ENCODE measurements at places on chromosomes 16 and 17.
A peak's percentile ranks its signal among the peaks of the same experiment; 100 is the strongest.

DNA sequence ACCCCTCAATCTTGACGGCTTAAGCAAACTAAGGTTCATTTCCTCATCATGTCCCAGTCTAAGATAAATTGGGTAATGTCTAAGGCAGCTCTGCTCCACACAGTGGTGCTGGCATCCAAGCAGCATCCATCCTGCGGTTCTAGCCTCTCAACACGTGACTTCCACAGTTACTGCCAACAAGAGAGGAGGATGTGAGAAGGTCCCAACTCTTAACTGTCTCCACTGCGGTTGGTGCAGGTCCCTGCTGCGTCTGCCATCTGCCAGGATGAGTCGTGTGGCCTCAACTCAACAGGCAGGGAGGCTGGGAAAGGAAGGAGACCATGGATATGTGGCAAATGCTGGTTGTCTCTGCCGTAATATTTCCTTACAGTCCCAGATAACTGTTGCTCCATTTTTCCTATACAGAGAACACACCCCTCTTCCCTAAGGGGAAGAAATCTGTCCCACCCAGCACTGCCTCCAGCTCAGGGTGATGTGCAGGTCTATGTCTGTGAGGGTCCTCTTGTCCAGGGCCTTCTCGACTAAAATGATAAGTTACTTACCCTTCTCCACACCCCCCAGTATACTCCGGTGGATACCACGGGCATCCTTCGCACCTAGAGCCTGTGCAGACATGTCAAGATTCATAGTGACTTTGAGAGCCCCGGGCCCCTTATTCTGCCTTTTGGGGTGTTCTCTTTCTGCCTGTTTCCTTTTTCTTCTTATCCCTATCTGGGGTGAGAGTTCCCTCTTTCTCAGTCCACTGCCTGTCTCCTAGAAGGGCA is 64.7 kb downstream of the KCNJ18 start:
- DNase-seq = no peak

DNA sequence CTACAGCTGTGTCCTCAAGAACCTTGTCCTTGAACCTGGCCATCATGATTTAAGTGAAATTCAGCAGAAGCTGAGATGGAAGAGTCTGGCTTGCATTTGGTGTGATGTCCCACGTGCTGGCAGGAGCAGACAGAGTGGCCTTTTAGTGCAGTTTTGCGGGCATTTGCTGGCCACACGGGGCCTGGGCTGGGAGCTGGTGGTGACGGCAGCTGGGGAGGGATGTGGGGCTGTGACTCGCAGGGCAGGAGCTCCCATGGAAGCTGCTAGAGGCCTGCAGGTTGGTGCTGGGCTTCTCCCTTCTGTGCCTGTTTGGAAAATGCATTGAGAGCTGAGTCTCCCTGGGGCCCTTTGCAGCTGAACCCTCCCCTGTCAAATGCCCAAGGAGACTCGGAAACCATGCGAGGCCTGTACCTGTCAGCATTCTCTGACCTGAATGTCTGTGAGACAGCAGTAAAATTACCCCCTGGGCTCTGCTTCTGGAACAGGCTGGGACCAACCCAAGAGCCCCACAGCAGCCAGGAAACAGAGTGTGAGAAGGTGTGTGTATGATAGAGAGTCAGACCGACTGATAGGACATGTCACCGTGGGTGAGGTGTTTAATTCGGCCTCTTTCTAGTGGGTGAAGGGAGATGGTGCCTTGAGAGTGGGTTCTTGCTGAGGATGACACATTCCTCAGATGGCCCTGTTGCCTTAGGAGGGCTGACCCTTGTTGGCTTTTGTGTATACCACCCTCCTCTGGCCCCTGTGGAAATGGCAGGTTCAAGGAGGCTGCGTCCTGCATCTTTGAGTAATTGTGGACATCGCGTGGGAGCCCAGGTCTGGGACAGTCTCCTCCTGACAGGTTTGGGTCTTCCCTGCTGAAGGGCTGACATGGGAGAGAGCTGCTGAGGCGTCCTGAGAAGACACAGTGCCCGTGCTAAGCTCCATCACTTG is 145.5 kb downstream of the MSI2 start:
- no peak for DNase-seq

DNA sequence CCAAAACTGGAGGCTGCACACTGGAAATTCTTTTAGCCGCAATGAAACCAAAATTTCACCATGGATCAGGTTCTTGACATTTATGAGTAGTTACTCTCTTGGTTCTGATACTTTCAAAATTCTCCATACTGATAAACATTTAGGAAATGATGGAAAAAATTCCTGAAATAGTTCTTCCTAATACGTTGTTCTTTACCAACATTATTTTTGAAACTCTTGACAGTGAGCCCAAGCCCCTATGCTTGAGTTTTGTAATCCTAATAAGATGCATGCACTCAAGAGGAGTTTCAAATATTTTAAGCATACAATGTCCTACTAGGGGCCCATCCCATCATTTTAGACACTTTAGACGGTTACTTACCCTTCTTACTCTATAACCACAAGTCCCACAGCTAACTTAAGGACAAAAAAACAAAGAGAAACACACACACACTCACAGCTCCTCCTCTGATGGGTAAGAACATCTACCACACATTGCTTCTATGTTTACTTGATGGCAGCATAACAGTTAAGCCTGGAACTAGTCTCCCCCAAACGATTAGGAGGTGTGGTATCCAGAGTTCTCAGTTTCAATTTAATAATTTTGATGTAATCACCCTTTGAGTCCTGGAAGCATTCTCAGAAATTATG is 3.7 kb downstream of the VEZF1 start:
- no peak for DNase-seq

DNA sequence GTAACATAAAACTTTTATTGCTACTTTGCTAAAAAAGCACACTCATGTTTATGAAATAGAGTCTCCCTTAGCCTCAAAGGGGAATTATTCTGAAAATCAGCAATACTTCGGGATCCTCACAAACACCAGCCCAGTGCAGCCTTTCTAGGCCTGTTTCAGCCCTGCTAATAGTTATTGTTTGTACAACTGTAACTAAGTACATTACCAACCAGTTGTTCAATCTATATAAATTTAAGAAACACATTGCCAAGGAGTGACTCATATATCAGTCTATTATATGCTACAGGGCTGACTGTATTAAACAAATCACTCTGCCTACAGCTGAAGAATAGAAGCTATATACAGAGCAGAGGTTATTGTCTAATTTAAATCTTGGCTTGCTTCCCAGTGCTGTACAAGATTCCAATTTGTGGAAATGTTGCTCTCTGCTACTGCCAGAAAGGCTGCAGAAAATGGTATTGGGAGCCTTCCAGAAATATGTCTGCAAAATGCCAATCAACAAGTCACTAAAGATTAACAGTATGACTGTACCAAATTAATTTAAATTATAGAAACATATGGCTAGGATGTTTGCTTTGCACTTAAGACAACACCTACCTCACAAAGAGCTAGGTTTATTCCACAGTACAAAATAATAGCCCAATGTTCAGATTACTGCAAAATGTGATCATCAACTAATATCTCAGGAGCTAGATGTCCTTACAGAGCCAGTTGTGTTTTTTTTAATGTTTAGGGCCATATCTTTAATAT is 49.7 kb downstream of the TOX3 start:
- DNase-seq = peak; percentile 9

DNA sequence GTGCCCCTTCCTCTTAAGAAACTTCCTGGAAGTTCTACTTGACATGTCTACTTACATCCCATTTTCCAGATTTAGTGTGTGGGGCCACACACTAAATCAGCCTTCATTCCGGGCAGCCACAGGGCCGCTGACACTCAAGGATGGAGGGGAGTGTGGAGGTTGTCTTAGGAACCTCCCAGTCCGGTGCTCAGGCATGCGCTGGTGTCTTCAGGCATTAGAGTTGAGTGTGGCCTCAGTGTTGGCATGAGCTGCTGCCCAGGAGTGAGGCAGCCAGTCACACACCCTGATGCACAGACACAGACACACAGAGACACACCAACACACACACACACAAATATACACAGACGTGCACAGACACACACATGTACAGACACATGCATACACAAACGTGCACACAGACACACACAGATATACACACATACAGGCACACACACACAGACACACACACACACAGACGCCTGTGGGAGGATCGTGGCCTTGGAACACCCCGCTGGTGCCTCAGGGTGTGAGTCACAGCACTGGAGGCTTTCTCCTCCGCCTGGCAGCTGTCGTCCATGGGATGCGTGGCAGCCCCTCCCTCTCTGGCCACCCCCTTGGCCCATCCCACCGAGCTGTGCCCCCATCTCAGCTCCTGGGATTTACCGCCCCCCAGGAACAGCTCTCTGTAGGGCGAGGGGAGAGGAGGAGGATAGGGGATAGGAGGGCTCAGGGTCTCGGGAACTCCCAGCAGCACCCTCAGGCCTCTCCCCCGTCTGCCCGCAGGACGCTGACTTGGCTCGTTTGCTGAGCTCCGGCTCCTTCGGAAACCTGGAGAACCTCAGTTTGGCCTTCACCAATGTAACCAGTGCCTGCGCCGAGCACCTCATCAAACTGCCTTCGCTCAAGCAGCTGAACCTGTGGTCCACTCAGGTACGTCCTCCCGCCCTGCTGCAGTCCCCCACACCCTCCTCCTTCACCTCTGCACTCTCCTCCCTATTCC is 75.6 kb upstream of the PLCG2 start:
- peak; percentile 79 for DNase-seq

GRCh38 chr16:65745-66144 is 6.7 kb downstream of the RHBDF1 start:
- DNase-seq = peak; percentile 70

GRCh38 chr16:85407-85782 is 7.4 kb downstream of the MPG start:
- no peak for DNase-seq

GRCh38 chr17:74305865-74306654 is 20.0 kb upstream of the KIF19 start:
- no peak for DNase-seq

- no peak for DNase-seq
These were observed 18.3 kb upstream of the TMEM92 start for GRCh38 chr17:50255766-50256635.

DNA sequence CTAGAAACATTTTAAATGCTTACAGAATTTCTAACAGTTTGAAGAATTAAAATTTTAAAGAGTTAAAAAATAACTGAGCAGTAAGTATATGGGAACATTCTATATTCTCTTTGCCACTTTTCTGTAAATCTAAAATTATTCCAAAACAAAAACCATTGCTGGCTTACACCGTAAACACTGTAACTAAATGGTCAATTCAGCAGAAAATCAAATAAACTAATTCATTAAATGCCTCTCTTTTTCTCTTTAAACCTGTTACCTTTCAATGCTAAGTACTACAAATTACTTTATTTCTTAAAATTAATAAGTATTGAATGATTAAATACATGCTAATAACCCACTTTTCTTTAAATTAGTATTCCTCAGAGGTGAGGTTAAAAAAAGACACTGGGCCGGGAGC is 14.0 kb downstream of the TERB1 start:
- DNase-seq = no peak

GRCh38 chr17:30165147-30165546 is 48.5 kb downstream of the NSRP1 start:
- no peak for DNase-seq

DNA sequence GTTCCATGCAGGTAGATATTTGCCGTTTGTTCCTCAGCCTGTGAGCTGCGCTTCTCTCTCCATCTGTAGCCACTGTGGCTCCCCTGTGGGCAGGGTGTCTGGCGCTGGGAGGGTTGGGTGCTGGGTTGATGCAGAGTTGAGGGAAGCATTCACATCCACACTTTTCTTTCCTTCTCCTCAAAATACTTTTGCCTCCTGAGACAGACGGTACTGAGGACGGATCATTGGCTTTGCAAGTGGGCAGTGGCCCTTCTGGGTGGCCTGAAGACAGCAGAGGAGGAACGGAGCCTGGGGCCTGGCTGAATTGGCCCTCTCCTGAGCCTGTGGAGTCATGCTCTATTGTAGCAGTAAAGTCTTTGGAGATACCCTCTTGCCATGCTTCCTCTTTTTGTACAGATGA is 43.0 kb downstream of the NKD1 start:
- DNase-seq = no peak

GRCh38 chr16:85091522-85091910 is 20.8 kb downstream of the CIBAR2 start:
- no peak for DNase-seq

DNA sequence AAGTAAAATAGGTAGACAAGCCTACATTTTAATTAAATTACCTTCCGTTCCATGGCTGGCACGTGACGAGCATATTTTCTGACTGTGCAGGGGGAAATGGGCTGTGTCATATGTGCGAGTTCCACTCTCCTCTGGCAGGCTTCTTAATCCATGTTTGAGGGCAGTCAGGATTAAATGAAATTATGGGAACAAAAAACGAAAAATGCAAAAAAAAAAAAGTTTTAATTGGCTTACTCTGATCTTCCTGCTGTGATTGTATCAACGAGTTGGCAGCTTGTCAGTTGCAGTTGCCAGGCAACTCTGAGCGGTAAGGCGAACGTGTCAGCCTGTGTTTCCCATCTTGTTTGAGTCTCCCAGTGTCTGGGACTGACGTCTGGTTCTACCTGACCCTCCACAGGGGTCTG is 302.9 kb upstream of the XYLT1 start:
- DNase-seq = no peak

DNA sequence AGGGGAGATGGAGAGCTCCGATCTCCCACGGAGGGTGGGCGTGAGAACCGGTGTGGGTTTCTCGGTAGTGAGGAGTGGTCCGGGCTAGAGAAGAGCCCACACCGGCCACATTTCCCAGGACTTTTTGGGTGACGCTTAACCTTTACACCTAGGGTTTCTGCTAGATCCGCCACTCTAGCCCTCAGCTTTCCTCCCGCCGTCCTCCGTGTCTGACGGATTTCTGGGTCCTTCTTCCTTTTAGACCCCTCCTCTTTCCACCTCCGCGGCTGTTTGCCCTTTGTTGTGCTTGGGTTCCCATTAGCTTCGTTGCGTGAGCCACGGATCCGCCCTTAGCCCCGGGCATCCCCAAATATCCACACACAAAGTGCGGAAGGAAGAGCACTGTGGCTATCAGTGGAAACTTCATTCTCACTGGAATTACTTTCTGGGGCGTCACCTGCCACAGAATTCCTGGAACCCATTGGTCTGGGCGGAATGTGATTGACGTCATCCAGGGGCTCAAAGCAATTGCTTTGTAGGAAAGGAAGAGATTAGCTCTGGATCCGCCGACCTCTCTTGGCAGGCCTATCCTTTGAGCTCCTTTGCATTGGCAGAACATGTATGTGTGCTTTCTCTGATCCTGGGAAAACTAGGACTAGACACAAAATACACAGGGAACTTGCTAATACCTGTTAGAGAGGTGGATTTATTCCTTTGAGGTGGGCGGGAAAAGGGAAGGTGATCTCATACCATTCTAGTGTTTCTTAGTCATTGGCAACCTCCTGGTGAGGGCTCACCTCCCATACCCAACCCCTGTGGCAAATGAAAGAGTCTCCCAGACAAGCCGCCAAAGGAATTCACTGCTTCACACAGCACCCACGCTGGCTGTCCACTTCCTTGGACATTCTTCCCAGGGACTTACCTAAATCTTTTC is 654 bp downstream of the TNFAIP1 start:
- DNase-seq = peak; percentile 67

DNA sequence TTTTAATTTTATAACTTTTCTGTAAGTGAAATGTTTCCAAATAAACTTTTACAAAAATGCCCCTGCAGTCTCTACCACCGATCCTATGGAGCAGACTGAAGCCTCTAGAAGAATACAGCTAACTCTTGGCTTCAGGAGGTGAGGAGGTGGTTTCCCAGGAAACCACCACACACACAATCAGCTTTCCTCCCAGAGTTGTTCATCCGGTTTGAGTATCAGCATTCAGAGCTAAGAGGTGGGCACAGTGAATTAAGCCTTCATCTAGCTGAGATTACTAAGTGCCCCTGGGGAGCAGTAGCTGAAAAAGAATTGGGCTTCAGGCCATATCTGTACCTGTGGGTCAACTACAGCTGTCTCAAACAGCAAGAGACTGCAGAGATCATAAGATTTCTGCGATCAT is 139.7 kb downstream of the AATF start:
- no peak for DNase-seq
